ENCODE measurements at places on chromosomes 5 and 9. TPM values are rescaled to one million over a fixed set of nuclear protein-coding genes. Genes with fewer than 3 reads are reported as not detected.

Gene PCDHGB2
- 1.1 TPM for total RNA-seq

Gene HTR4
- total RNA-seq: not detected

Gene RNF130
- total RNA-seq: 18.4 TPM

Gene MOB3B
- total RNA-seq: under 0.01 TPM

Gene ORM2
- total RNA-seq: not detected

Gene SPINK6
- total RNA-seq: not detected

Gene SLC34A3
- not detected for total RNA-seq

Gene TAF1L
- total RNA-seq: not detected

Gene SMARCA2
- total RNA-seq: 60.3 TPM

Gene PCDHB9
- total RNA-seq: under 0.01 TPM

Gene DTWD2
- 3.3 TPM for total RNA-seq

Gene FREM1
- total RNA-seq: 0.37 TPM

Gene CDH6
- total RNA-seq: under 0.01 TPM

Gene IL7R
- 0.37 TPM for total RNA-seq

Gene IL9
- not detected for total RNA-seq

Gene CYFIP2
- 15.1 TPM for total RNA-seq

Gene PHF24
- not detected for total RNA-seq

Gene OLFML2A
- total RNA-seq: 47.8 TPM

Gene PRR16
- 21.3 TPM for total RNA-seq

Gene INSL4
- total RNA-seq: not detected

Gene GABRP
- total RNA-seq: under 0.01 TPM

Gene DDX41
- 55.5 TPM for total RNA-seq

Gene CD72
- total RNA-seq: 4.4 TPM

Gene F2RL1
- total RNA-seq: 3.1 TPM

Gene RASEF
- under 0.01 TPM for total RNA-seq

Gene TRIM7
- 13.5 TPM for total RNA-seq

Gene NME5
- 3.3 TPM for total RNA-seq

Gene FAM221B
- not detected for total RNA-seq
